NCI-H1105 (cell line): ENCODE measurements at places on chromosomes 2 and 18.

GRCh38 chr18:8661754-8662559 is 43.4 kb upstream of the MTCL1 start:
- peak; percentile 80 for DNase-seq

DNA sequence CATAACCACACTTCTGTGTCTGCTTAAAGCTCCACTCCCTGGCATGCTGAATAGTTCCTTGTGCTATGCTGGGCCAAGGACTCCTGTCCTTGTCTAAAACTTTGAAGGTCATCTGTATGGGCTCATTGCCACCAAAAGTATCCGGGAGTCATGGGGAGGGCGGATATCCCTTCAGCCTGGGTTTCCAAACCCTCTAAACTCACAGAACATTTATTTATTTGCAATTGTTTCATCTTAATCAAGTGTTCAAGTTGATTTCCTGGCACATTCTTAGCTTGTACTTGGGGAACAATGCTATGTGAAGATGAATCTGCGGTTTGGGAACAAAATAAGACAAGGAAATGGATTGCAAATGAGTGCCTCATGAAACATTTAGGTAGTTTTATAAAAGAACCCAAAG is 1.8 kb downstream of the NOSTRIN start:
- DNase-seq: no peak

DNA sequence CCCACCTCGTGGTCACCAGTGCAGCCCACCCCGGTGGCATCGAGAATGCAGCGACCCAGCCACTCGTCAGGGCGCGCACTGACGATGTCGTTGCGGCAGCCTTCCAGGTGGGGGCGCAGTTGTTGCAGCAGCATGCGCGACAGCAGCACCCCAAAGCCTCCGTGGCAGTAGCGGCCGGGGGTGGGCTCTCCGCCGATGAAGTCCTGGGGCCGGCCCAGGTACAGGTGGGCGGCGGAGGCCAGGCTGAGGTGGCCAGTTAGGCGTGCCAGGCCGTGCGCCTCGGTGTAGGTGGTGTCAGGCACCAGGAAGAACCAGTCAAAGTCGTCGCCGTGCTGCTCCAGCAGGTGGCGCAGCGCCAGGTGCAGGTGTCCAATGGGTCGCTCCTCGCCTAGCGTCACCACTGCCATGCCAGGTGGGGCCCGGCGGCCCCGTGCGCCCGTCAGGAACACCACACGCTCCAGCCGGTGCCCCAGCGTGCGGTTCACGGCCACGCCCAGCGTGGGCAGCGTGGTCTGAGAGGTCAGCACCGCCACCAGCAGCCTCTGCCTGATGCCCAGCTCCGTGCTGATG is 1.9 kb downstream of the CHPF start:
- DNase-seq: peak; percentile 68

GRCh38 chr2:53252115-53252514 is 515.5 kb upstream of the CHAC2 start:
- DNase-seq: no peak

DNA sequence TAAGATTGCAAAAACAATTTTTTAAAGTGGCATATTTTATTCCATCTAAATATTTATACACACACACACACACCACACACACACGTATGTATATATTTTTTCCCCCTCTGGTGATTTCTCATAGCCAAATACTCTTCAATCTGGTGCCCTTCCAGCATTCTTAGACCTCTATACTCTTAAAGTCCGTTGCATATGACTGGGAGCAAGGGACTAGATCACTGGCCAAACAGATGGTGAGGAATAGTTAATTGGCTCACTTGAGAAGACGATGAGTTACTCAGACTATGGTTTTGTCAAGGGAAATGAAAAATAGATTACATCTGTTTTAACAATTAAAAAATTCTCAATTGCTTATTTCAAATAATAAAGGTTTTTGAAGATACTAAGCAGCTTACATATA is 512.5 kb upstream of the LRRTM4 start:
- DNase-seq: no peak

DNA sequence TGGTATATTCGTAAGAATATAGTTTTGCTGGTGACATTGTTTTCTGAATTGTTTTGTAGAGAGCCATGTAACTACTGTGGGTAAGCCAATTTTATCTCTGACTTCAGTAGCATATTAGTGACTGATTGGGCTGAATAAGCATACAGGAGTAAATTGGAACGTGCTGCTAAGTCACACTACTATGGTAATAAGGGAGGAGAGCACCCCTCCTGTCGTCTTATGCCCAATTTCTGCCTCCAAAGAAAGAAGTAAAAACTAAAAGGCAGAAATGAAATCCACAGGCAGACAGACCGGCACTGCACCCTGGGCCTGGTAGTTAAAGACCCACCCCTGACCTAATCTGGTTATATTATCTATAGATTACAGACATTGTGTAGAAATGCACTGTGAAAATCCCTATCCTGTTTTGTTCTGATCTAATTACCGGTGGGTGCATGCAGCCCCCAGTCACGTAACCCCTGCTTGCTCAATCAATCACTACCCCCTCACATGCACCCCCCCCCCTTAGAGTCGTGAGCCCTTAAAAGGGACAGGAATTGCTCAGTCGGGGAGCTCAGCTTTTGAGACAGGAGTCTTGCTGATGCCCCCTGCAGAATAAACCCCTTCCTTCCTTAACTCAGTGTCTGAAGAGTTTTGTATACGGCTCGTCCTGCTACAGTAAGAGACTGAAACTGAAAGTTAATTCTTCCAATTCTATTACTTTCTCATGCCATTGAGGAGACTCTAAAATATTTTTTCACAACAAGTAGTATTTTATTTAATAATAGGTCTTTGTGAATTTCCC is 167.0 kb downstream of the ZNF804A start:
- DNase-seq: no peak

- DNase-seq: no peak
Measured at GRCh38 chr2:105181282-105181681, 60.3 kb upstream of the GPR45 start.

DNA sequence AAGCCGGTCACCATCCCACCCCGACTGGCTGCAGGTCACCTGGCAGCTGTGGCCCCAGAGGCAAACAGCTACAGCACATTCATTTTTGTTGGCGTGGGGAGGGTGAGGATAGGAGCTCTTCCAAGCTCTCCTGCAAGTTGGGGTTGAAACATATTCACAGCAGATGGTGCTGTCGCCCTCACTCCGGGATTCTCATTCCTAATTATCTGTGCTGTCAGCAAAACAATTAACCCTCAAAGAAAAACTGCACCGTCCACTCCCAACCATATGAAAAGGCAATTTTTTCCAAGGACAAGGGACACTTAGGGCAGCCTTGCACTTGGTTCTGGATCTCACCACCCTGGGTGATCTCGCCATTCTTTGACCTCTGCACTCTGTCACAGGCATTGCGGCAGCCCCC is 68.6 kb downstream of the ZBTB7C start:
- DNase-seq: no peak

GRCh38 chr18:31065036-31065773 is 22.7 kb upstream of the DSC3 start:
- no peak for DNase-seq

- DNase-seq: no peak
Measured at GRCh38 chr2:230888824-230889400, 24.2 kb downstream of the ITM2C start.

DNA sequence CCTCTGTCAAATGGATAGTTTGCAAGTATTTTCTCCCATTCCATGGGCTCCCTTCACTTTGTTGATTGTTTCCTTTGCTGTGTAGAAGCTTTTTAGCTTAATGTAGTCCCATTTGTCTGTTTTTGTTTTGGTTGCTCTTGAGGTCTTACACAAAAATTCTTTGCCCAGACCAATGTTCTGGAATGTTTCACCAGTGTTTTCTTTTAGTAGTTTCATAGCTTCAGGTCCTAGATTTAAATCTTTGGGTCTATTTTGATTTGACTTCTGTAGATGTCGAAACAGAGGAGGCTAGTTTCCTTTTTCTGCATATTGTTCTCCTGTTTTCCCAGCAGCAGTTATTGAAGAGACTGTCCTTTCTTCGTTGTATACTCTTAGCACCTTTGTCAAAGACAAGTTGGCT is 351.6 kb downstream of the PTPRM start:
- DNase-seq: no peak

GRCh38 chr2:200129721-200130462 is 174.5 kb downstream of the MAIP1 start:
- no peak for DNase-seq

DNA sequence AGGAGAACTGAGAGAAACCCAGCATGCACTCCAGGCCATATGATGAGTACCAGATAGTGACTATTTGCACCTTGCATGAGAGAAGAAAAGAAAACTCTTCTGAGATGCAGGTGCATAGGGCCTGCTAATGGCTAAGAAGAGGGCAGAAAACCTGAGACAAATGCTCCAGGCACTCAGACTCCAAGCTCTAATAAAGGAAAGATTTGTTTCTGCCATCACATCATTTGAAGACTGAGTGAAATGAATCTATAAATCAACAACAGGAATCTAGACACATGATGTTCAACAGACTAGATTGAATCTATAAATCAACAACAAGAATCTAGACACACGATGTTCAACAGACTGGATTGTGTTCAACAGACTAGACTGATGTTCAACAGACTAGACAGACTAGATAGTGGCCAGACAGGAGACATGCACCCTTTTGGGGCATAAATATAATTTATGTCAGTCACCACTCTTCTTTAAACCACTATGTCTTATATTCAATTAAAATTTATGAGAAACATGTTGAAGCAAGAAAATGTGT is 482.7 kb upstream of the UBE2E3 start:
- no peak for DNase-seq

DNA sequence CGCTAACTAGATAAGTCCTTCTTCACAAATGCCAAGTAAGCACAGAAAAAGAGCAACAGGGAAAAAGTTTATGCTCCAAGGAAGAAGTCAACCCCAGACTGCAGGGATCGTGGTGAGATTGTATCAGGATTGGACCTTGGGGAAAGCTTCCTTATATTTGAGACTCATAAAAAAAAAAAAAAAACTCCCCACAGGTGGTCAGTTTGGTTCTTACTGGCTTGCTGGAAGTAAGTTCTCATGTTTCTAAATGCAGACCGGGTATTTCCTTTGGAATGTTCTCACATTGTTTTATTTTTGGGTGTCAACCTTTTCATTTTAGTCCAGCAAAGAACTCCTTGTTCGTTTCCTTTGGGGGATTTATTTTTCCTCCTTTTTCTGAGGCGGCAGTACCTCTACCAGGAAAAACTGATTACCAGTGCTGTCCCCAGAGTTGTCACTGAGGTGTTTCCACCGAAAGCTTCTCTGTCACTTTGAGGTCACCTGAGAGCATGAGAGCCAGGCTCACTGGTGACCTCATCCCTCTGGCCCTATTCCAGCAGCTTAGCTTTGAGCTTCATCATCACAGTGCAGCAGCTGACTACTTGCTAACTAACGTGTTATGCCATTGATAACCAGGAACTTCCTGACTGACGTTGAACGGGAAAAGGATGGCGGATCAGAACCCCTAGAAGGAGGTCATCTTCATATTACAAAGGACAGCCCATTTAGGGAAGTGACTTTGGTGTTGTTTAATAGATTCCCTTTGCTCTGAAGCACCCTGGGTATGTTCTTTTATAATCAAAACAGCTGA is 16.8 kb upstream of the ATP8B1 start:
- DNase-seq: peak; percentile 57

DNA sequence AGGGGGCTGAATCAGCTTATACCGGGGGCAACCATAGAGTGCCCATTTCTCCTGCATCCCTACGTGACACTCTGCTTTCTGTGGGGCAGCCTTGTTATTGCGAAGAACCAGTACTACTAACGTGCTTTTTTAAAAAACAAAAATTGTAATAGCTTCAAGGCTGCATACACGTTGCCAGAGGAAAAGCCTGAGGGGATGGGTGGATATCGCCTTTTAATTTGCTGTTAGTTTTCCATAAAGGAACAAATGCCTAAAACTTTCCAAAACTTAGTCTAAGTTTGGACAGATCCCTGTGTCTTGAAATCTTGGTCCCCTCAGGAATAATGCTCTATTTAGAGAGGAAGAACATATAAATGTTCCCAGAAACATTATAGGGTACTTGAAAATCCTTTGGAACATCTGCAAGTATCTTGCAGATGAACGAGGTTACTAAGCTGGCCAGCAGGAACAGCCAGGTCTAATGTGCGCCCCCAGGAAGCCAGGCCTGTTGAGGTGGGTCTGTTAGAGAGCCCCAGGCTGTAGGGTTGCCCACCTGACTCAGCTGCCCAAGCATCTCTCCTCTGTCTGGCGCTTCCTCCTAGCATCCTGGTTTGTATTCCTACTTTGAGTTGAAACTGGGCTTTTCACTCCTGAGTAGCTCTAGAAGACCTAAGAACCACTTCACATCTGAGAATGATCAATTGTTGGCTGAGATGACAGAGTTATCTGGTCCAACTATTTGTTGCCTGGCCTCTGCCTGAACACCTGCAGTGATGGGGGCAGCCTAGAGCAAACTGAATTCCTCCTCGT is 96.9 kb downstream of the TGOLN2 start:
- DNase-seq: no peak

GRCh38 chr2:3462493-3463104 is 56.7 kb downstream of the ADI1 start:
- no peak for DNase-seq

- DNase-seq: no peak
Measured at GRCh38 chr2:132773331-132773730, 103.3 kb upstream of the LYPD1 start.

GRCh38 chr2:100422320-100423055 is 5.0 kb upstream of the CHST10 start:
- peak; percentile 10 for DNase-seq

- no peak for DNase-seq
Measured at GRCh38 chr2:71348302-71348701, 16.7 kb downstream of the ZNF638 start.

DNA sequence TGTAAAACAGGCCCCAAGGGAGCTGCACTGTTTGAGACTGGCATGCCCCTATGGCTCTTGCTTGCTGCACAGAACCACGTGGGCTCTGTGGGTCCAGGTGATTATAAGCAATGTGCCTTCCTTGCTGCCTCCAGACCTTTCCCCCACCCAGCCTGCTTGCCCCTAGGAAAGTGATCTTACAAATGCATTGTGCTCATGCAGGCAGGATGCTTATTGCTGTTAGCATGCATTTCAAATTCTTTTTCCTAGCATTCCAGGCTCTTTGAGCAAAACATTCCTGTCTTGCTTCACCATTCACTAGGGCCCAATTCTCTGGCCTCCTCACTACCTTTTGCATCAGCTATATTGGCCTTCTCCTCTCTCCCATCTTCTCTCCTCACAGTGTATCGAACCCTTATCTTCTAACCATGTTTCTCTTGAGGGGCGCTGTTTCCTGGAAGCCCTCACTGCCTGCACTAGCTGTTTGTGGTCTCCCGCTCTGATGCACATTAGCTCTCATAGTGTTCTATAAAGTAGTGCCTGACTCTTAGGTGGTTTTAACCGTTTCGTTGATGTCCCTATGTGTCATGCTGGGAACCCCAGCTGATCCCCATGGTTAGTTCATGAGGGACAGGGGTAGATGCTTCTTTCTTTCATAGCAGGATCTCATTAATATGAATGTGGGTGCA is 152.9 kb upstream of the EPAS1 start:
- DNase-seq: no peak

- no peak for DNase-seq
Measured at GRCh38 chr2:6443061-6443823, 422.5 kb downstream of the CMPK2 start.

DNA sequence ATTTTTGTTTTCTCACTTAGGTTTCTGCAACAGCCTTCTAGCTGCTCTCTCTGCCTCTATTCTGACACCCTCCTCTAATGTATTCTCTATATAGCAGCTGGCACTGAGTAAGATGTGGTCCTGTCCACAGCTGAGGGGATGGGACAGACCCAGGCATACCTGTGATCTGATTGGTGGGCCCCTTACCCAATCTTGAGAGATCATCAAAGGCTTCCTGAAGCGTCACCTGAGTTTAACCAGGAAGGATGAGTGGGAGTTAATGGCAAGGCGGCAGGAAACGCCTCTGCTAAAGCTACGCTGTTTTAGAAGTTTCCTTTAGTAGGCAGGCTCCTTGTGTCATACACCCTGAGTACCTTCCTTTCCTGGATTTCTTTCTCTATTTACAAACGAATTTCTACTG is 5.7 kb upstream of the TET3 start:
- DNase-seq: no peak
